IPS-NIHi11 (cell line): ENCODE measurements at places on chromosomes 1 and 21.
A peak's percentile ranks its signal among the peaks of the same experiment; 100 is the strongest.

DNA sequence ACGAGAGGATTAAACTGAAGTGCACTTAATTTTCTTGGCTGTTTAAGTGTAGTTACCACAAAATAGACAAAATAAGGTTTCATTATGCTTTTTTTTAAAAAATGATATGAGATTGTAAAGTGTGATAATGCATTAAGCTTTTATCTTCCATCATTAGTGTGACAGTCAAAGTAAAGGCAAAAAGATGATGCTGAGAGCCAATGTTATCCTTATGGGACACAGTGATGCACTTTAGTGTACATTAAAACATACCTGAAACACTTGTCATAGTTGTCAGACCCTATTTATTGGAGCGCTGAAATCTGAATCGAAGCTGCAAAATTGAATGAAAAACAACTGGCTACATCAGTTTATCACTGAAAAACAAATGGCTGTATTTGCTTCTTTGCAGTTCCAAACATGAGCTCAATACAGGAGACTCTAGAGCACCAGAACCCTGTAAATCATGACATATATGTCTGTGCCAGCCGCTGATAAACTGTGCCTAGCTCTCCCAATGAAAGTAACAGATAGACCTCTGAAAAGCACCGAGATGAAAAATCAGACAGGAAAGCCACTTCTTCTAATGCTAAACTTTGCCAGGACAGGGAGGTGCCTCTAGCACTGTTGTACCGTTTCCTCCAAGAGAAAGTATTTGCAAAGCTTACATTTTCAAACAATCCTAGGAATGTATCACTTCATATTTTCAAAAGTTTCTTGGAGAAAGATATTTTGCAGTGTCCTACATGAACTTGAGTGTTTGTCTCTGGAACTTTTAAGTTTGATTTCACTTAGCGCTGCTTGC is 120.7 kb upstream of the TMPRSS15 start:
- DNase-seq, result no peak

- DNase-seq, result no peak
Observed at GRCh38 chr1:46303872-46304326, 401 bp downstream of the UQCRH start.

- no peak for DNase-seq
Observed at GRCh38 chr1:56630786-56631185, 14.3 kb upstream of the PRKAA2 start.

GRCh38 chr21:15003463-15004135 is 61.2 kb downstream of the NRIP1 start:
- DNase-seq, result peak; percentile 19

DNA sequence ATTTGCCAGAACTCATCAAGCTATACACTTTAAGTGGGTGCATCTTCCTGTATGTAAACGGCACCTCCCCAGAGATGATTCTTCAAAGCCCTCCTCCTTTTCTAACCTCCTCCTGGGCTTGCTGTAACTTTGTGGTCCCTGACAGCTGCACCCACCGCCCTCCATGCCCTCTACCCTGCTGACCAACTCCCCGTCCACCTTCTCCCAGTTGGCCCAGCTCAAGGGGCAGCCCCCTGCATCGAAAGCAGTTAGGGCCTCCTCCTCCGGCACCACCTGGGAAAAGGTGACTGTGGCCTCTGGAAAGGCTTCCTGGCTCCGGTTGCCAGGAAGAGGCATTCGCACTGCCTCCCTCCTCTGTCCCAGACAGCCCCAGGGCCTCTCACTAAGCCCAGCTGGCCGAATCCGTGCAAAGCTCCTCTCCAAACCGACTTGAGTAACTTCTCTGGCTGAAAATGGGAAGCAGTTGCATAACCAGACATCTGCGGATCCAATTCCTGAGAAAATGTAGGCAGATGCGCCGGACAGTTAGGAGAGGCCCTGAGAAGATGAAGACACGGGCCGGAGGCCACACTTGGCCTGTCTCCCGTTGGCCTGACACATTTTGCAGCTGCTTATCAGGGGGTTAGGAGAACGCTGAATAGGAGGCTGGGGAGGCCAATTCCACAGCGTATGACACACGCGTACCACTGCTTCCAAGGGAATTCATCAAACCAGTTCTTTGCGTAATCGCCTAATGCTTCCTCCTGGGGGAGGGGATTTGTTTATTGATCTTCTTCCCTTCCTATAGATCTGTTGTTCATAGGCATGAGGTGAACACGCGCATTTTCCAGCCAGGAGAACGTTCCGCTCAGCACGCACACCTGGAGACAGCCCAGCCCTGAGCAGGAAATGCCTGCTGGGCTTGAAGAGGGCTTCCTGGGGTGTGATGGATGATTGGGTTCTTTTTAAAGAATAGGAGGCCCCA is 48.7 kb upstream of the COL6A2 start:
- DNase-seq, result no peak

GRCh38 chr1:88549536-88549935 is 134.5 kb upstream of the PKN2 start:
- no peak for DNase-seq

- DNase-seq, result peak; percentile 91
Observed at GRCh38 chr1:62962901-62963776, 179.2 kb downstream of the ATG4C start.

GRCh38 chr1:214141486-214141885 is 139.5 kb upstream of the SMYD2 start:
- no peak for DNase-seq

DNA sequence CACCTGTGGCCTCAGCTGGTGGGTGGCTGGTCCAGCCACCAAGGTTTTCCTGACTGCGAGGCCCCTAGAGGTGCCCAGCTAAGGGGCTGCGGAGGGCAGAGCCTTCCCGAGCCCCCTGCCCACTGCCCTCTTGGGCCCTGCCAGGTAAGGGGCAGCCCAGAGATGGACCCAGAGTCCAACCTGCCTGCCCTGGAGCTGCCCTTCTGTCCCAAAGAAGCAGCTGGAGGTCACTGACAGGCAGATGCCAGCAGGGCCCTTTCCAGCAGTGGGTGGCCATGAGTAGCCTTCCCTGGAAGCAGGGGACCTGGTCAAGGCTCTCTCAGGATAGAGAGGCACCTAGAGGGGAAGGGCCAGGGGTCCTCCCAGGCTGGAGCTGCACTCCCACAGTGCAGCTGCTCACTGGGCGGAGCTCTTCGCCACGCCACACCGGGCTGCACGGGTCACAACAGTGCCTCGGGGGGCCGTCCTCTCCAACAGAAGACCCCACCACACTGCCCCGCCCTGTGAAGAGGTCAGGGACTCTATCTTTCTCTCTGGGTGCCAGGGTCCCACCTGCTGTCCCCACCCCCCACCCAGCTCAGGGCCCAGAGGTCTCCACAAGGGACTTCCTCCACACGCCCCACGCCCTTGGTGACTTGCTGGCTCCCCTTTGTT is 10.9 kb upstream of the GNB1 start:
- no peak for DNase-seq

GRCh38 chr21:36478941-36479340 is 981 bp downstream of the CLDN14 start:
- peak; percentile 67 for DNase-seq

GRCh38 chr21:16983420-16983819 is 529.4 kb upstream of the CXADR start:
- no peak for DNase-seq

GRCh38 chr1:15760520-15761211 is 2.1 kb downstream of the FBLIM1 start:
- peak; percentile 65 for DNase-seq

DNA sequence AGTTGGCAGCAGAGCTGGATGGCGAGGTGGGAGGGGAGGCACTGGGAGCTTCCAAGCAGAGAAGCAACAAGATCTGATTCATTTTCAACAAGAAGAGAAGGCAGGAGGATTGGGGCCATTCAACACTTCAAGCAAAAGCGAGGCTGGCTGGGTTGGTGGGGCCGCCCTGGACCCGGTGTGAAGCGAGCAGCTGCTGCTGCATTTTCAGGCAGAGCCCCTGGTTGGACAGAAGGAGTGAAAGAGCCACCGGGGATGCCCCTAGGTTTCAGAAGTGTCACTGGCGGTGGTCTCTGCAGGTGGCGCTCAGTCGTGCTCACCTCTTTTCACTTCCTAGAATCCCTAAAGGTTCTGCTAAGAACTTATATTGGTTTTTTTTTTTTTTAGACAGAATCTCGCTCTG is 18.0 kb downstream of the SLC2A7 start:
- no peak for DNase-seq

GRCh38 chr1:34452451-34452850 is 275.7 kb downstream of the C1orf94 start:
- DNase-seq, result no peak

- peak; percentile 86 for DNase-seq
Observed at GRCh38 chr1:65001231-65001792, 35.0 kb upstream of the JAK1 start.

GRCh38 chr1:37258068-37258467 is 216.3 kb upstream of the ZC3H12A start:
- no peak for DNase-seq
